Cerebellar cortex (tissue), 1 donor: ENCODE measurements at places on chromosomes 3 and 15.

- DNase-seq, result no peak
These were observed 1.1 kb upstream of the PPARG start for GRCh38 chr3:12287727-12288181.

DNA sequence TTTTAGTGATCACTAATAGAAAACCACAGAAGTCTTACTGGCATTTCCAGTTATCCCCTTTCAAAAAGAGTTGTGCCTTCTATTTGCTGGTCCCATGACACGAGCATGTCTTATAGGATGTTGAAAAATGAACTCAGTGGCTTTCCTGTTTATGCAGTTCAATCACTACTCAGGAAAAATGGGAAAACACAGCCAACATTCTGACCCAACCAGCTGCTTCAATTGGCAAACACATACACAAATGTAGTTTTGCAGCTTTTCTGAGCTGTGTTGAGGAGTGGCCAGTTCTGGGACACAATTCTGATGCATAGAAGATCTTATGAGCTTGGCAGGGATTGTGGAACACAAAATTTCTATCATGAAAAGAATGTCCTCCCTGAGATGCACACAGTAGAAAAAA lies 40.3 kb downstream of the FSTL1 start:
- DNase-seq, result peak; percentile 76

- no peak for DNase-seq
These were observed 36.6 kb downstream of the MRAS start for GRCh38 chr3:138384976-138385375.

DNA sequence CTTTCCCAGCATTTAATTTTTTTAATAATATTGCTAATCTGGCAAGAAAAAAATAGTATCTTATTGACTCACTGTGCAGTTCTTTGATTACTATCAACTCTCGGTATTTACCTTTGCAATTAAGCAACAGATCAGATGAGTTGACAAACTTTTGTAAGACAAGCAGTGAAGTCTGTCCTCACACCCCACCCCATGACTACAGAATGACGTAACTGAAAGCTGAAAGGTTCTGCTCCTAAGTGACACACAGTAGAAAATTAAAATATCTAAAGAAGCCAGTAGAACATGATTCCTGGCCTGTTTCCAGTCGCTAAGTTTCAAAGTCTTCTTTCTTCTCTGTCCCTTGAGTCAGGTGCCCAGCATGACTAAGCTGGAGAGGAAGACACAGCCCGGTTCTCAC lies 135.5 kb downstream of the STT3B start:
- DNase-seq, result no peak

GRCh38 chr15:91824256-91824655 lies 29.3 kb upstream of the SLCO3A1 start:
- no peak for DNase-seq

DNA sequence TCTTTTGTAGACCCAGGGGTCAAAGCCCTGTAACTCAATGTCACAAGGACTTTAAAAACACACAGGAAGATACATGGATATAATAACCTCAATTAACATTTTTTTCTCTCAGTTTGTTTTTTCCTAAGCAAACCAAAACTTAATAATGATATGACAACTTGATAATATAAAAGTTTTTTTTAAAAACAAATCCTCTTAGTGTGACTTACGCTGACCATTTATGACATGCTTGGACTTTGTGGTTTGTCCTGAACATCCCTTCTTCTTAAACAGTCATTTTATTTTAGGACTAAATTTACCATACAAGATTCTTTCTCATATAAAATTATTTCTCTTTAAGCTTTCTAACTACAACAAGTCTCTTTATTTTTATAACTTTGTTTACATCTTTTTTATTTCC lies 25.4 kb upstream of the FAM3D start:
- peak; percentile 7 for DNase-seq

DNA sequence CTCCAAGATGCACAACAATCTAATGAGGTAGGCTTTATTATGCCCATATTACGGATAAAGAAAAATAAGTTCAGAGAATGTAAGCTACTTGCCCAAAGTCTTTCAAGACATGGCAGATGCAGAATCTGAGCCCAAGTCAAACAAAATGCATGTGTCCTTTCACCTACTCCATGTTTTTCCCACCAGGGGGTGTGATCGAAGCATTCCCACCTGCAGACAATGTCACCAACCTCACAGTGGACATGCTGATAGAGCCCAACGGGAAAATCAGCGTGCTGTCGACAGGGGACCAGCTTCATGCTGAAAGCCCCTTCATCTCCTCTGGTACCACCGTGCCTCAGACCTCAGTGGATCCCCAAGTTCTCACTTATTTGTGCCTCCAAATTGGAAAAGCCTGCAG lies 99.8 kb upstream of the C15orf61 start:
- DNase-seq, result no peak

GRCh38 chr3:114566767-114567166 lies 272.9 kb downstream of the TIGIT start:
- no peak for DNase-seq

- DNase-seq, result peak; percentile 84
These were observed 160.2 kb upstream of the TBL1XR1 start for GRCh38 chr3:177357352-177358090.

DNA sequence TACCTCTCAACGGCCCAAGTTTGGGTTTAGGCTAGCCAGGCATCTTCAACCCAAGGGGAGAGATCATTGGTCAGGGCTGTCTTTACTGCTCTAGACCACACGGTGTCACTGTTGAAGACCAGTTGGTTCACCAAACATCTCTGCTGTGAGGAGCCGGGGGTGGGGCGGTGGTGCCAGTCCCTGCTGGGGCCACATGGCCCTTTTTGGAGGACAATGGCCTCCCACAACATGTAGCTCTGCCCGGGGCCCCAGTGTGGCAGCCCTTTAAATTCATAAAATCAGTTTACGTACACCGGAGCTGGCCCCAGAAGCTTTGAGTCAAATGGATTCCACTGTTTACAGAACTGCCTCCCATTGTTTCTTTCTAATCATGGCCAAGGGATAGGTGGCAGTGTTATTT lies 19.1 kb upstream of the TM4SF18 start:
- peak; percentile 79 for DNase-seq

- no peak for DNase-seq
These were observed 869.5 kb downstream of the SI start for GRCh38 chr3:164208821-164209220.

- DNase-seq, result no peak
These were observed 437.2 kb downstream of the EPHB1 start for GRCh38 chr3:135232226-135232625.

DNA sequence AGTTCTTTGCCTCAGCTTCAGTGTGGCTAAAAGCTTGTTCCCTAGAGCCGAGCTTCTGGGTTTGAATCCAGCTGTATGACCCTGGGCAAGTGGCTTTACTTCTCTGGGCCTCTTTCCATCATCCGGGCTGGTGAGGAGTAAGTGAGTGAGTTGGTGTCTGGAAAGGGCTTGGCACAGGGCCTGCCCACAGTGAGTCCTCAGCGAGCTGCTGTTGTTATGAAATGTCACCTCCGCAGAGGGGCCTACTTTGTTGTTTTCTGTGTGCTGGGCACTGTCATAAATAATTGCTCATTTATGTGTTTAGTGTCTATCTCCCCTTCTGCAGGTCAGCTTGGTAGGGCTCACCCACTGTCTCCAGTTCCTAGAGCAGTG lies 31.7 kb downstream of the SLC6A6 start:
- DNase-seq, result no peak

- no peak for DNase-seq
These were observed 38.4 kb downstream of the NEDD4 start for GRCh38 chr15:55954862-55955605.

GRCh38 chr3:149583921-149584635 lies 73.7 kb downstream of the WWTR1 start:
- DNase-seq, result no peak

GRCh38 chr3:26422415-26422814 lies 200.2 kb upstream of the LRRC3B start:
- no peak for DNase-seq

DNA sequence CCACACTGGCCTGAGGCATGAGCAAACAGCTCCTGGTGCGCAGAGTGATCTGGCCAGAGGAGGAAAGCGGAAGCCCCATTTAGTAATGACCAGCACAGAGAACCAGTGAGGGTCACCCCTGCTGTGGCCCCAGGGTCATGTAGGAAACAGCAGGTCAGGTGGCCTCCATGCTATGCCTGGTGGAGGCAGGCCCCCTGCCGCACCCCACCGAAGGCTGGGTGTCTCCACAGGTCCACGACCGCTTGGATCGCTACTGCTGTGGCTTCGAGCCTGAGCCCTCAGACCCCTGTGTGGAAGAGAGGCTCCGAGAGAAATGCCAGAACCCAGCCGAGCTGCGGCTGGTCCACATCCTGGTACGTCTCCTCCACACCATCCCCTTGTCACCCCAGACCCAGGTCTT lies 52.6 kb downstream of the POMGNT2 start:
- DNase-seq, result no peak
